Aorta (tissue), 5 donors: ENCODE measurements at places on chromosomes 3 and 15.

- no peak overlapping the region for H3K4me3 ChIP-seq
- H3K4me1 ChIP-seq = no peaks in the 10 kb centered on the region
- no peaks in the 10 kb centered on the region for H3K27me3 ChIP-seq
- H3K36me3 ChIP-seq = peaks cover 7% of the 10 kb centered on the region
- DNase-seq = no peak
Measured at GRCh38 chr15:40420071-40420713, 14.6 kb downstream of the IVD start.

- H3K4me1 ChIP-seq = peaks cover 2% of the 10 kb centered on the region
- H3K36me3 ChIP-seq = no peaks in the 10 kb centered on the region
- no peak overlapping the region for H3K27ac ChIP-seq
- H3K4me3 ChIP-seq = no peak overlapping the region
Measured at GRCh38 chr3:18087988-18088387, 337.2 kb downstream of the SATB1 start.

DNA sequence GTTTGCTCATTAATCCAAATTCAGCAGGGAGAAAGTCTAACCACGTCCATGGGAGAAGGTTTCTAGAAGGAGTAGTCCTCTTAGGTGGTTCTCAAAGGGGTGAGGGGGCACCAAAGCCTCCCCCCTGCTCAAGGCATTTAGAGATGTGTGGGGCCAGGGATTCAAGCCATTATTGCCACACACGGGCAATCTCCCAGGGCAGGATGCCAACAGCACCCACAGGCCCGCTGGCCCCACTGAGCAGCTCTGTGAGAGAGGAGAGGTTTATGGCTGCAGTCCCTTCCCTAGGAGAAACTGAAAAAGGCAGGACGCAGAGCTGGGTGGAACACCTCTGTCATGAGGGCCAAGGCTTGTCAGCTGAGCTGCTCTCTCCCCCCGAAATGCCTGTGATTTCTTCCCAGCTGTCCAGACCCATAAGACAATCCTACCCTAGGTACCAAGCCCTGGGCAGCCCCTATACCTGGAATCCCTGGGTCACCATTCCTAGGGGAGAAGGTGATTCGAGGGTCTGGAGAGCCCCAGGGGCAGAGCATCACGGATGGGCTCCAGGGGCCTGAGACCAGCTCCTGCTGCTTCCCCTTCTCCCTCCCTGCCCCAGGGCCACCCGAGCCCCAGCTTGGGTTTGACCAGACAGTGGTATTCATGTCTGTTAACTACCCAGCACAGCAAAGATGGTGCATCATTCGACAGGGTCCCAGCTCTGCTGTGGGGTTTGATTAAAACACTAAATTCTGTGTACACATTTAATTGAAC lies 39.0 kb downstream of the WHAMM start:
- H3K27ac ChIP-seq = no peak overlapping the region
- no peaks in the 10 kb centered on the region for H3K27me3 ChIP-seq
- no peaks in the 10 kb centered on the region for H3K4me1 ChIP-seq
- H3K36me3 ChIP-seq = no peaks in the 10 kb centered on the region

GRCh38 chr15:57227899-57228298 lies 148.4 kb upstream of the CGNL1 start:
- no peak overlapping the region for H3K4me3 ChIP-seq
- H3K36me3 ChIP-seq = no peaks in the 10 kb centered on the region
- no peaks in the 10 kb centered on the region for H3K4me1 ChIP-seq
- DNase-seq = no peak

DNA sequence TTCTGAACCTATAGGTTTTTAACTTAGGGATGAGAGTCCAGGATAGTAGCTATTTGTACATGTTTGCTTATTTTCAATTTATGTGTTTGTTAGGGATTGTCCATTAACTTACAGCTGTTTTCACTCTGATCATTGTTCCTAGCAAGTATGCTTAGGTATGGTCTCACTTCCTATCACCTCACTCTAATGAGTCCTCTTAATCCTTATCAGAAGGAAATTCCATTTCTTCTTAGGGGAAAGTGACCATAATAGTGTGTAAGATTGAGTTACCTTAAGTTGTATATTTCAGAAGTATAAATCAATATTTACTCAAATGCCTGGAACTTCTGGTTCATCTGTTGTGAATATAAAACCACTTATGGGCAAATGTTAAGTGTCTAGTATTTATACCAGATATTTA lies 53.0 kb downstream of the PIAS1 start:
- H3K4me3 ChIP-seq = no peak overlapping the region
- no peak overlapping the region for H3K27ac ChIP-seq
- H3K36me3 ChIP-seq = no peaks in the 10 kb centered on the region

GRCh38 chr3:60048447-60048848 lies 998.6 kb upstream of the CFAP20DC start:
- no peak overlapping the region for H3K4me3 ChIP-seq
- no peak for DNase-seq
- H3K36me3 ChIP-seq = no peaks in the 10 kb centered on the region
- no peaks in the 10 kb centered on the region for H3K27me3 ChIP-seq
